ENCODE measurements at places on chromosomes 2 and 18.

GRCh38 chr18:32802591-32803451 is 30.0 kb upstream of the KLHL14 start:
- no peak for DNase-seq

- no peak for DNase-seq
Observed at GRCh38 chr2:178927173-178927572, 120.0 kb upstream of the TTN start.

DNA sequence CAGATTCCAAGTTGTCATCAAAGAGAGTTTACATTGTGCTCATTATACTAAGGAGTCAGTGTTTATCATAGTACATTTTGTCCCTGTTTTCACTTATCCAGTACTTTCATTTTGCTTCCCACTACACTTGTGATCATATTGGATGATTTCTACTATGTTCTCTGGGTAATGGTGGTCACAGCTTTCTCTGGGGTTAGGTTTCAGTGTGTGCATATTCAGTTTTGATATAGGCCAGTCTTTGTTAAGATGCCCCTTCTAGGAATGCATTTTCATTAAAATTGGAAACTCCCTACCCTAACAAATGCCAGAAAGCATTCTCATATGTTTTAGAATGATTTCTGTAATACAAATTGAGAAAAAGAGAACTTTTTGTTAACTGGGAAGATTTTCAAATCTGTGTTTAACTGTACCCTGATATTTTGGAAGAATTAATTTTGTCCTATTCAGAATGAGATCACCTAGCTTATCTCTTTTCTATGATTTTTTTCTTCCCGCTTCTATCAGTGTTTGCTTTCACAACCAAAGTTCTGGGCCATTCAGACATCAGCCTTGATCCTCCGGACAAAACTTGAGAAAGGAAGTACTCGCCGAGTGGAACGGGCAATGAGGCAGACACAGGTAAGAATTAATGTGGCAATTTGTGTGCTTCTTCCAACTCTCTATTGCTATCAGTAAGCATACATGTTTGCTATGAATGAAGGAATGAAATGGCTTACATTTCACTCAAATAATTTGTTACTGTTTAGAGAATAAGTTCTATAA is 74.6 kb downstream of the TTC27 start:
- no peak for DNase-seq

DNA sequence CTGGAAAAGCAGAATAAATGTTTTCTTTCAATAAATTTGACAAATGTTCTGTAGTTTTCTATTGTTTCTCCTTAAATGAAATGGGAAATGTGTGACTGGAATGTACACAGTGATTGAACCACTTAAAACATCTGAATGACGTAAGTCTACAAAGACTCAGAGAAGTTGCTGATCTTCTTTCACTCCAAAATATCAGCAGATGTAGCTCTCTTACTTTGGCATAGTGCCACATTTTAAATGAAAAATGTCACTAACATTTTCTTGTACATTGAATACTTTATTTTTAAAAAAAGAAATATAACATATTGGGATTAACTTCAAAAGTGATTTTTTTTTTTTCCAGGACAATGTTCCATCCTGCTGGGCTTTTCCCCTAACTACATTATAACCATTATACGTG is 565.6 kb downstream of the TMEM182 start:
- DNase-seq = no peak

- DNase-seq = no peak
Observed at GRCh38 chr2:40458271-40458794, 6.4 kb upstream of the SLC8A1 start.

- DNase-seq = no peak
Observed at GRCh38 chr2:38810488-38810887, 32.5 kb downstream of the GEMIN6 start.

DNA sequence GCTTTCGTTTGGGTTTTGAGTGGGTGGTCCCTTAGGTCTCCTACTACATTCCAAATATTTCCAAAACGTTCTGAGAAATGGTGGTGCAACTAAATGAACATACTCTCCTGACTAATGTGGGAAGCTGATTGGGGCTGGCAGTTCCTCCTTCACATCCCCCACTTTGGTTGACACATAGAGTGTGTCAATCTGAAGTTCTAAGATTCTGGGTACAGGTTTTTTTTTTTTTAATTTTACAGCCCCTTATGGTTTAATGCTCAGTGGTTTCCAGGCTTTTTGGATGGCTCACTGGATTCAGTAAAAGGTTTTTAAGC is 58.4 kb upstream of the ITGB6 start:
- DNase-seq = no peak

DNA sequence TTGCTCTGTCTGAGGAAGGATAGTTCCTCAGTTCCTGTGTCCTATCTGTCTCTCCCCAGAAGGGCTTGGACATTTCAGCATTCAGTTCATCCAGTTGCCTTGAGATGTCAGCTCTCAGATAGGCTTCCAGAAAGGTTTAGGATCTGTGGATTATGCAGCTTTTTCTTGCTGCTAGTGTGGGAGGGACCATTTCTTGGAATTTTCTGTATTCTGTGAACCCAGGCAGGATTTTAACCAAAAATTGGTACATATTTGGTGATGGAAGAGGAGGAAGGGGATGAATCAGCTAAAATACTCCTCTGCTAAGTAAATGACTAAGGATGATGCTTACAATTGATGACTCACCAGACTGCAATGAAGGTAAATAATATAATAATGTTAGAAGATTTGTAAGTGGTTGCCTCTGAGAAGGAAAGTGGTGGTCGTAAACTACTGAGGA is 58.6 kb upstream of the DOCK10 start:
- no peak for DNase-seq

DNA sequence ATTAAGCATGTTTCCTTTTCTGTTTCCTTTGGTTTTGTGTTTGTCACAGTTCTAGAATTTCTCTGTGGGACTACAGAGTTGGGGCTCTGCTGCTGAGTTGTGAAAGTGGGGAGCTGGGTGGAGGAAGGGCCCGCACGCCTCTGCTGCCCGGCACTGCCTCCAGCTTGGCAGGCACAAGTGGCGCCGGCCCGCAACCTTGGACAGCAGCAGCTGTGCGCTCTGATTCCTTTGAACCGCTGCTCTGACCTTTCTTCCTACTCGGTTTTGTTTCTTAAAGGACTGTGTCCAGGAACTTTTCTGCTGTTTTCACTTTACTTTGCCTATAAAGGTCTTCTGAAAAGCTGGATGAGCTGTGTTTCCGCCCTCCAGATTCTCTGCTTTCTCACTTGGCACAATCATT is 137.6 kb upstream of the ALPP start:
- no peak for DNase-seq

DNA sequence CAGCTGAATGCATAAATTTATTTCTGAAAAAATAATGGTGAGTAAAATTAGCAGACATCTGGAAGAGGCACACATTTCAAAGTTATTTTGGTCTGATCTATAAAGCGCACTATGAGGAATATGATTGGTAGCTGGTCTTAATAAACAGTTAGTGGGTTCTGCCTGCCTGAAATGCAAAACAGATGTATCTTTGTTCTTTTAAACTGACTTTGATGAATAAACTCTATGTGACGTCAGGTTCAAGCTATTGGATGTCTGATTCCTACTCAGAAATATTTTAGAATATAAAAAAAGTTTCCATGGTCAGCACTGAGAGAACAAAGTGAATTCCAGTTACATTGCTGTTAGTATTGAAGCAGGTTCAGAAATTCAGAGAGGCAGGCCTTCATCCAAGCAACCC is 136.4 kb downstream of the TPGS2 start:
- DNase-seq = no peak

GRCh38 chr2:157789933-157790511 is 86.1 kb downstream of the ACVR1 start:
- no peak for DNase-seq

DNA sequence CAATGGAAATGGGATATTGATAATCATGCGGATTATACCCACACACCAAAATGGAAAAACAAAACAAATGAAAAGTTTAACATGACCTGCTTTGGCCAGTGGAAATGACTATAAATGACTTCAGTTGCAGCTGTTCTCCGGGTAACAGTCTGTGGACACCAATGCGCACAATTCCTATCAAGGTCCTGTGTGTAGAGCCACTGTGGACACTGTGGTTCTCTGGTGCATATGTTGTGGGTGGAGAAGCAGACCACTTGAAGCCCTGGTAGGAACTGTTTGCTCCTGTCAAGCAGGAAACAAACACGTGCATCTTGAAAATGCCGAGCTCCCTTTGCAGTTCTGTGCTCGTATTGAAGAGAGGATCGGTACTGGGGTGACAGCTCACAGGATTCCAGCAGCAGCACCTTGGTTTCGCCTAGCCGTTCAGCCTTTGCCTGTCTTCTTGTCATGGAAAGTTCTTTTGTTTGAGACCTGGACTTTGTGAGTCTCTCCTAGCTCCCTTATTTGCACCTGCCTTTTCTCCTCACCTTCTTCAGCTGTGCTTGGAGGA is 32.9 kb downstream of the NCK2 start:
- DNase-seq = no peak

DNA sequence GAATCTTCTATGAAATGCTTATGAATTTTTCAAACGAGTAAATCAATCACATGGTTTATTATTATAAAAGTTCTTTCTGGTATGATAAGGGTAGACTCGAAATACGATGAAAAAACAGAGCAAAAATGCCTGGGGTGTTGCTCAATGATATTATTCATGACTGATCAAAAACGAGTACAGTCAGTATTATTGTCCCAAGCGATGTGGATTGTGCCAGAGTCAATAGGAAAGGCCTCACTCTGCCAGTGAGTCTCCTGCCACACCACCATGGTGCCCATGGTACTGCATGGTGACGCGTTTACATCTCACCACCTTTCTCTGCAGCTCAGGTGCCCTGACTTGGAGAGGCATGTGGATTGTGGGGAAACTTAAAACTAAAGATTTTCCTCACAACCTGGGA is 58.5 kb downstream of the KCTD1 start:
- DNase-seq = no peak

GRCh38 chr2:64401529-64401880 is 52.5 kb upstream of the LGALSL start:
- no peak for DNase-seq

DNA sequence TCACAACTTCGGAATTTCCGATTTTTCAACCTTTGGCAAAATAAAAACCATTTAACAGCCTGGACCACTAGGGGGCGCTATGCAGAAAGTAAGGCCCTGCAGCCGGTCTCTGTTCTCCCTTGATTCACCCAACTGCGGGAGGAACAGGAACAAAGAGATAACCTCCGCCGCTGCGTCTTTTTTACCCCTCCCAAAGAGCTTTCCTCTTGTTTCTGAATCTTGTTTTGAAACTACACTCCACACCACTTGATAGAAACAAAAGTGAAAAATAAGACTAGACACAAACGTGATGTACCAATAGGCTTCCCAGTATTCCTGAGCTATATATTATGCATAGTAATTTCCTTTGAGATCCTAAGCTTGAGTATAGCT is 231.2 kb downstream of the MYO3B start:
- peak; percentile 31 for DNase-seq

- no peak for DNase-seq
Observed at GRCh38 chr2:45631319-45631718, 20.2 kb upstream of the PRKCE start.

DNA sequence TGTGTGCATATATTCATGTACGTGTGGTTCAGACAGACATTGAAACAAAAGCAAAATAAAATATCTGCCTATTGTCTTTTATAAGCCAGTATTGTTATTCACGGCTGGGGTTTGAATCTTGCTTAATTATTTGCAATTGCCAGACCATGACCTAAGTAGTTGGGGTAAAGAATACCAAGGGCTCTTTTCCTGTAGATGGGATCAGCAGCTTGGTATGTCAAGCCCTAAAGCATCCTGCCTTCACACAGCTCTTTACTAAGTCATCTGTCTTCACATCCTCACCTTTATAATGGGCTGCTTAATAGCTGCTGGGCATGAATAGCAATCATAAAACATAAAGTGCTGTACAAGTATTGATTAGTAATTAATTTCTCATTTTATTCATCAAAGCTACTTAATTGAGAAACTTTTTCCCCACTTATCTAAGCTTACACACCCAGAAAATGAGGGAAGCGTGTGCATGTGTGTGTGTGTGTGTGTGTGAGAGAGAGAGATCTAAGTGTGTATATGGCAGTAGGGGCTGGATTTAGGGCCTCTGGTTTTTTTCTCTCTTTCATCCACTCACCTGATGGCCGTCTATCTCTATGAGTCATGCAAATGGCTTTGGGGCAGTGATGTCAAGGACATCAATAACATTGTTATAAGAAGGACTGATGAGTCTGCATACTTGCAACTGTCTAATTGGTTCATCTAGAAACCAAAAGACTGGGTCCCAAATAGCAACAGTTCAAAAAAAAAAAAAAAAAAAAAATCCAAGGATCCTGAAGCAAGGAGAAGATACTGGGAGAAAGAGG is 244.1 kb upstream of the TNP1 start:
- no peak for DNase-seq

DNA sequence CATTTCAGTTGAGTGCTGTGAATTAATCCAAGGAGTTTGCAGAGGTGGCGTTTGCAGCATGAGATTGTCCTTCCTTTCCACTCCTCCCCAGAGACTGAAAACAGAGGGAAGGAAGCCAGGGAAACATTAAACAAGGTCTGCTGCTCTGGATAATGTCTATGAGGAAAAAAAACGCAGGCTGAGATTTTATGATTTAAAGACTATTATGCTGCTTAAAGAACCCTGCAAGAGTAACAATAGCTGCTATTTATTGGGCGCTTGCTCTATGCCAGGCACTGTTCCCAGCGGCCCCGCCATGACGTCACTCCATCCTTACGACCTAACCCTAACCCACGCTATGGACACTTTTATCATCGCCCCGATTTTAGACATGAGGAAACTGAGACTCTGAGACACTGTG is 222.4 kb downstream of the BCL2 start:
- no peak for DNase-seq

- no peak for DNase-seq
Observed at GRCh38 chr2:26034637-26034992, 731 bp downstream of the RAB10 start.

DNA sequence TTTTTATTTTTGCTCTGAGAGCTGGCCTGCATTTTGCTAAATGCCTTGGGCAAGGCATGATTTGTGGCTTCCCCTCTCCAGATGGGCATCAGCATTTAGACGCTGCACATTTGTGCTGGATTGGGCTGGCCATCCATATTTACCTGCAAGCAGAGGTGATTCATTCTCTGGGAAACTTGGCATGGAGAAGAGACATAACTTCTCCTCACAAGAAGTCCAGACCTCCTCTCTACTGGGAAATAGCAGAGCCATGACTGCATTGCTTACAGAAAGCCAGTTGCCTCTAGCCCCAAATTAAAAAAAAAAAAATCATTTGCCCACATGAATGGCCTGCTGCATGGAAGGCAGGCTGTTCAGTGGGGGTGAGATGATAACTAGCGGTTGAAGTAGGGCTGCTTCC is 120.1 kb downstream of the ACTR3 start:
- no peak for DNase-seq

GRCh38 chr2:98913916-98914712 is 21.9 kb downstream of the CRACDL start:
- no peak for DNase-seq

GRCh38 chr2:184814421-184814820 is 216.1 kb downstream of the ZNF804A start:
- no peak for DNase-seq

GRCh38 chr2:166917415-166917814 is 29.1 kb downstream of the XIRP2 start:
- DNase-seq = no peak

DNA sequence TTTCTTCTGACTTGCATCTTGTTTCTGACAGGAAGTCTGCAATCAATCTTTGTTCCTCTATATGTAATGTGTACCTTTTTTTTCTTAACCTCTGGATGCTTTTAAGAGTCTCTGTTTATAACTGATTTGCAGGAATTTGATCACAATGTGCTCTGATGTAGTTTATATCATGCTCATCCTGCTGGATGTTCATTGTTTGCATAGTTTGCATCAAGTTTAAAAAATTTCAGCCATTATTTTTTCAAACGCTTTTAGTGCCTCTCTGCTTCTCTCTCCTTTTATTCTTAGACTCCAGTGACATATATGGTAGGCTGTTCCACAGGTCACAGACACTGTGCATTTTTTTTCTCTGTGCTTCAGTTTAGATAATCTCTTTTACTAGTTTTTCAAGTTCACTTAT is 23.9 kb downstream of the RBKS start:
- DNase-seq = no peak
